Lower leg skin (tissue), 4 donors: ENCODE measurements at places on chromosomes 16 and 17. TPM values are rescaled to one million over a fixed set of nuclear protein-coding genes. Genes with fewer than 3 reads are reported as not detected.

DNA sequence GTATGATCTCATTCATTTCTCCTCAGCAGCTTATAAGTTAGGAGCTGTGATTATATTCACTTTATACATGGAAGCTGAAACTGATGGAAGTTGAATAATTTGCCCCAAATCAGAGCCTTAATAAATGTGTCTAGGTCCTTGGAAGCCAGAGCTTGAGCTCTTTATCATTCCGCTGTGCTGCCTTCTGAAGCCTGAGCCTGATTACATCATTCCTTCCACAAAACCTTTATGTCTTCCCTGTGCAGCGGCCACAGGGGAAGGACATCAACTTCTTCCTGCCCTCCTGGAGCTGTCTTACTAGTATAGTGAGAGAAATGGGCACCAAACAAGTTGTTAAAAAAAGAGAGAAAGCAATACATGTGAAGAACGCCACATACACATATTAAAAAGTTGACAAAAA lies 6.8 kb downstream of the TNRC6C start:
- DNase-seq = no peak

DNA sequence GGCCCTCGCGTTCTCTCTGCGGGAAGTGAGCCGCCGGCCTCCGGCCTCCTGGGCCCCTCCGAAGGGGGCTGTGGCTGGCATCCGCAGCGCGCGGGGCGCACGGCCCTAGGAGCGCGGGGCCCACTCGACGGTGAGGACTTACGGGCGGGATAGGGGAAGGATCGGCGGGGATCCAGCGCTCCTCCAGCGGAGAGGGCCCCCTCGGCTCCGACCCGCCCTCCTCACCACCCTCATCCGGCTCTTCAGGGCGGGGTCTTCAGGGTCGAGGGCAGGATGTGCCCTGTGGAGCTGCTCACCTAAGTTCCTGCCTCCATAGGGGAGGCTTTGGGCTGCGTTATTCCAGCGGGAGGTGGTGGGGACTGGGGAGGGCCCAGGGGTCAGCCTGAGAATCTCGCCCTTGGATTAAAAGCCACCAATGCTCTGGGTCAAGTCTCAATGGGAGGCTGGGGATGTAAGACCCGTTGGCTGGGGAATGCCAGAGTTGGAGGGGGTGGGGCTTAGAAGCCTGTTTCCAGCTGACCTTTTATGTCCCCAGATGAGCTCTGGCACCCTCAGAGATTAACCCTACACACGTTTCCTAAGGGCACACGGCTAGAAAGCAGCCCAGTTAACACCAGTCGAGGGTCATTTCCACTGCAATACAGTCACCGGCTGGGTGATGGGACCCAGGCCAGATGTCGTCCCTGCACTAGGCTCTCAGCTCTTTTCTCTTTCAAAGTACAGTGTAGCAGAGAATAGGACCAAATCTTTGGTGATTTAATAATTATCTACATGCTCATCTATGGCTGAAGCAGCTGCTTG lies 13.4 kb downstream of the TBX2 start:
- peak; percentile 76 for DNase-seq

- no peak for DNase-seq
Measured at GRCh38 chr17:33680472-33680871, 387.4 kb upstream of the ASIC2 start.

The MYH3 gene
- 1.2 TPM for total RNA-seq

DNA sequence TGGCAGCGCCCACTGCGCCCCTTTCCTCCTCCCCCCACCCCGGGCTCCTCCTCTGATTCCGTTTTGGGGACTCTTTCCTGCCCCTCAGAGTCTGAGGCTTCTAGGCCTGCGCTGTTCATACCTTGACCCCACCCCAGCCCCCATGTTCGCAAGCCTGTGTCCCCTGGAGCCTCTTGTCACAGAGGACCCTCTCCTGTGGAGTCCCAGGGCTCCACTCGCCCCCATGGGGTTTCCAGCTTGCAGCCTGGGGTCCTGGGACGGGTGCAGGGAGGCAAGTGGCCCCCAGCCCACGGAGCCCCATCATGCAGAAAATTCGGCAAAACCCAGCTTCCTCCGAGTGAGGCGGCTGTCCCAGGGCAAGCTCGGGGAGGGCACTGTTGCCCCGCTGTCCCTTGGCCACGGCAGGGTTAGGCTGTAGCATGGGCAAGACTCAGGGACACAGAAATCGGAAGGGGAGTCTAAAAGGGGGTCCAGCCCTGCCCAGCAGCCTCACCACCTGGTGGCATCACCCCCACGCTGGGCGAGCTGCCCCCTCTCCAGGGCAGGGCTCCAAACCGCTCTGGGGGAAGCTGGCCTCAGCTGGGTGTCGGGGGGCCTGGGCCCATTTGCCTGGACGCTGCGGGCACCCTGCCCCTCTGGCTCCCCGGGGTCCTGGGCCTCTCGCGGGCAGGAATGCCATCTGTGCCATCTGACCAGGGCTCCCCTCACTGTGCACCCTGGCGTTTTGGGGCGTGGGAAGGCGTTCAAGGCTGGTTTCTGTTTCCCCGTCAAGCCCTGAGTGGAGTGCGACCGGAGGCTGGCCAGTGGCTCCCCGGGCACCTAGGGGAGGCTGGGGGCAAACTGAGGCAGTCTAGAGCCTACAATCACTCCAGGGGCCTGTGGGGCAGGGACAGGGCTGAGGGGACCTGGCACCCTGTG lies 11.5 kb upstream of the BAHCC1 start:
- DNase-seq = no peak

DNA sequence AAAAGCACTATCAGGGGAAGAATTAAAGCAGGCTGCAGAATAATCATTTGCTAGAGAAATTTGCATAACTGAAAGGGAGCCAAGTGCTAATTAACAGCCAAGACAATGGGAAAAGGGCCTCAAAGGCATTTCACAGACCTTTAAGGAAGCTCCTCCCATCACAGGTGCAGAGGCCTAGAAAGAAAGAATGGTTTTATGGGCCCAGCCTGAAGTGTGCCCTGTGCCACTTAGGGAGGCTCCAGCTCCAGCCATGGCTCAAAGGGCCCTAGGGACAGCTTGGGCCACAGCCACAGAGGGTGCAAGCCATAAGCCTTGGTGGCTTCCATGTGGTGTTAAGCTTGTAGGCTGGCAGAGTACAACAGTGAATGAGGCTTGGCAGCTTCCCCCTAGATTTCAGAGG lies 50.1 kb downstream of the RNF112 start:
- peak; percentile 53 for DNase-seq

The BANP gene
- total RNA-seq = 21.6 TPM

The C16orf89 gene
- total RNA-seq = not detected

DNA sequence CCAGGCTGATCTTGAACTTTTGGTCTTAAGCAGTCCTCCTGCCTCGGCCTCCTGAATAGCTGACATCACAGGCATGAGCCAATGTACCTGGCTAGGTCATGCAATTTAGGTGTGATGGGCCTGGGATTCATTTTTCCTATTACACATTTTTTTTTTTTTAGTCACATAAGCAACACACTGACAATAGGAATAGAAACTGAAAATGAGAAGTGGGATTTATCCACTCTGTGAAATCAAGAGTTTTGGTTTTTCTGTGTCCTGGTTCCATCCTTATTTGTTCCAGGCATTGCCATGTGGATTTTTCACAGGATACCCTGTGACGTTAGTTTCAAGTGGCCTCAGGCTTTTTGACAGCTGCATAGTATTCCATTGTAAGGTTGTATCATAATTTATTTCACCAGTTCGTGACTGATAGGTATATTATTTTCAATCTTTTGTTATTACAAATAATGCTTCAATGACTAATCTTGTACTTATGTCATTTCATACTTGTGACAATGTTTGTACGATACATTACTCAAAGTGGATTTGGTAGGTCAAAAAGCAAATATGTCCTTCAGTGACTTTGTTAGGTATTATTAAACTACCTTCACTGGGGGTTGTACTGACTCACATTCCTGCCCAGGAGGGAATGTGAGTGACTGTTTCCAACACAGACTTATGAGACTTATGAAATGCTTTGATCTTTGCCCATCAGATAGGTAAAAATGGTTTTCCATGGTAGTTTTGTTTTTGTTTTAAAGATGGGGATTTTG lies 10.6 kb downstream of the ADCY7 start:
- no peak for DNase-seq

DNA sequence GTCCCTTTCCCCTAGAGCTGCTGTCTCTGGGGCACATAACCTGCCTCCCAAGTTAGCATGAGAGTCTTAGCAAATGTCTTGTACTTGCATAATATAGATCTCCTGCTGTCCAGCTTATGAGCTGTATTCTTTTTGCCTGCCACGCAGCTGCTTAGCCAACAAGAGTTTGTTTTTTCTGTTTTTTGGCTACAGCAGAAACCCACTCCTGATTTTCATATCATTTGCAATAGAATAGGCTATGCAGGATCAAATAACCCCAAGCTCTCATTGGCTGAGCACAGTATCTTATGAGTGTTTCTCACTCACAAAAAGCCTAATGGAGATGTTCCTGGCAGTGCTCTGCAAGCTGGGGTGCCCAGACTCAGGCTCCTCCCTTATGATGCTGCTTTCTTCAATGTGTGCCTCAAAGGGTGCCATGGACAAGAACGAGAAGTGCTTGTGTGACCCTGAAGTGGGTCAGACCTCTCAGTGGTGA lies 23.1 kb downstream of the B9D1 start:
- no peak for DNase-seq

- no peak for DNase-seq
Measured at GRCh38 chr16:72092832-72093447, 480 bp downstream of the TXNL4B start.

- DNase-seq = no peak
Measured at GRCh38 chr17:35213412-35213940, 19.3 kb upstream of the SLC35G3 start.

DNA sequence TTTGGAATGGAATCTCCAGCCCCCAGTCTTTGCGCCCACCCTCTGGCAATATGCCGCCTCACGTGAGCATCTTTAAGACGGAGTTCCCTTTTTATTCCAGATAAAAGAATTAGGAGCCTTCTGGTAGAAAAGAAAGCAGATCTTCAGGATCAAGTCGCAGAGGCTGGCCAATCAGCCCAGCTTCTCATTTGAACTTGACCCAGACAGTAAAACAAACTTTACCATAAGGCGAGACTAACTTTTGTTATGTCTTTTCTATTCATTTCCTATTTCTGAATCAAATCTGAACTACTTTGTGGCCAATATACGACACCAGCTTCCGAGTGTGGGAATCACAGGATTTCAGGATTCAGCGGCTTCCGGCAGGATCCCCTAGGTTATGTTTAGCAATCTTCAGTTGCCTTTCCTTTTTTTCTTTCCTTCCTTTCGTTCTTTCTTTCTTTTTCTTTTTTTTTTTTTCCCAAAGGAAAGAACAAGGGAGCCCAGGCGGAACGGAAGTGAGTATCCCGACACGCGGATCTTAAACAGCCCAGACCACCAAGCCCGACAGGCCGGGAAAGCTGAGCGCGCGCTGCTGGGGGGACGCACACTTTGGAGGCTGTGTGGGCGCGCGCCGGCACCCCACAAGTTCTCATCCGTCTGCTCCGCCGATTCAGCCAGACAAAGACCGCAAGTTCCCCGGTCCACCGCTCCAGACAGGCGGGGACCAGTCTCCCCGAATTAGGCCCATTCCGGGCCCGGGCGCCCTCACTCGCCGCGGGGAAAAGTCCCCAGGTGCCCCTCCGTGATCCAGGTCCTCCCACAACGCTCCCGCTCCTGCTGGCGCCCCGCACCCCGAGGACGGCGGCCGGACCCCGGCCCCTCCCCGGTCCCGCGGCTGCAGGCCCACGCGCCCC lies 633 bp downstream of the TBC1D16 start:
- DNase-seq = no peak

GRCh38 chr17:43140396-43141332 lies 15.5 kb upstream of the BRCA1 start:
- no peak for DNase-seq

DNA sequence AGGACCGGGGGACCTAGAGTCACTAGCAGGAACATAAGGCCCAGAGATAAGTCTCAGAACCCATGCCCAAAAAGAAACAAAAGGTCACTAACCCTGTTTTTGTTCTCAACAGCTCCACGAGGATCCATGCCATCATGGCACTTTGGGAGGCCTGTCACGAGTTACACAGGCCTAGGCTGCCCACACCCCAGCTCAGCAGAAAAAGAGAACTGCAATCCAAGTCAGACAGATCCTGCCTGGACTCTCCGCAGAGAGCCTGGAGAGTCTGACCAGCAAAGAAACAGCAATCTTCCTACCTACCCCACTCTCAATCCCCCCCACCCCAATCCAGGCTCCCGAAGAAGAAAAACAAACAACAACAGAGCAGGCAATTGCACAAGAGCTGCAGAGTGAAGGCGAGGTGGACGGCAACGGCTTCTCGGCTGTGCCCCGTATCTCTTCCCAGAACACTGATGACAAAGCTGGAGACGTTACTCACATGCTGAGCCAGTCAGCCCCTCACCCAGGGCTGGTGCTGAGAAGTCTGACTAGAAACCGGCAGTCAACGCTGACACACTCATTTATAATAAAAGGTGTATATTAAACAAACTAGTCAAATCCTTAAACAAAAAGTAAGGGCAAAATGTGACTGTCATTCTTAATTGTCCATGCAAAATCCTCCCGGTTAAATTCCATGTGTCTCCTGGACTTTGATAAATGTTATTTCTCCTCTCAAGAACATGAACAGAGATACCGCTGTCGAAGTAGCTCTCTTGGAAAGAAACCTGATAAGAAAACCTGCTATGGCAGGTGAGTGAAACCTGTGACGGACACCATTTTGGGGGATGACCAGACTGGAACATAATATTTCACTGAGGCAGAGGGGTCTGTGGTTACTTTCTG lies 89.3 kb downstream of the SMG6 start:
- peak; percentile 91 for DNase-seq

- no peak for DNase-seq
Measured at GRCh38 chr17:48925991-48926342, 17.8 kb downstream of the UBE2Z start.

- DNase-seq = peak; percentile 53
Measured at GRCh38 chr16:69711115-69711740, 15.1 kb downstream of the NQO1 start.

DNA sequence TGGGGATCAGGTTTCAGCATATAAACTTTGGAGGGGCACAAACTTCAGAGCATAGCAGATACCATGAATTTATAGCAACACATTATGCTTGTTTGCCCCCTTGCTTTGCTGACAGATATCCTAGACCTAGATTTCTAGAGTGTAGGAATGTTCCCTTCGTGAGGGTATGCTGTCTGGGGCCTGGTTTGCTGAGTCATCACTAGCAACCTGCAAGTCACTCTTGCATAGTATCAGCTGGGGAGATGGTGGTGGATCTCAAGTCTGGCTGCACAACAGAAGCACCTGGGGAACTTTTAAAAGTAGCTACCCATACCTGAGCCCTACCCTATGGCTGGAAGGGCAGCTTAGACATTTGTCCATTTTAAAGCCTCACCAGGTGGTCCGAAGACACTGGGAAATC lies 22.3 kb upstream of the HSBP1 start:
- DNase-seq = no peak

- no peak for DNase-seq
Measured at GRCh38 chr16:5064915-5065314, 841 bp downstream of the C16orf89 start.

GRCh38 chr17:40622509-40622928 lies 25.1 kb downstream of the SMARCE1 start:
- no peak for DNase-seq

- no peak for DNase-seq
Measured at GRCh38 chr16:79437764-79438751, 162.5 kb downstream of the MAF start.

DNA sequence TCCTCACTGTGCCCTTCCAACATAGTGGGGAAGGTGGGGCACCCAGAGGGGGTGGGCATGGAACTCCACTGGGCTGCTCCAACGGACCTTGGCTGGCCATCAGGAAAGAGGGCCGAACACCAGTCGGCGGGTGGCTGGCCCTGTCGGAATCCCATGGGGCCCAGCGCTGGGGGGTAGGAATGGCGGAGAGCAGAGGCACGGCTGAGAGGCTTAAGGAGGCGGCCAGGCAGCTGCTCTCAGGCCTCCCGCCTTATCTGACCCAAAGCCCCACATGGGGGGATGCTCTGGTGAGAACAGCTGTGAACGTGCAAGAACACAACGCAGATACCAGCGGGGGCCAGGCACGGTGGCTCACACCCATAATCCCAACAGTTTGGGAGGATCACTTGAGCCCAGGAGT lies 4.4 kb upstream of the MYO1C start:
- DNase-seq = no peak
